ENCODE measurements at places on chromosomes 1 and 21.

DNA sequence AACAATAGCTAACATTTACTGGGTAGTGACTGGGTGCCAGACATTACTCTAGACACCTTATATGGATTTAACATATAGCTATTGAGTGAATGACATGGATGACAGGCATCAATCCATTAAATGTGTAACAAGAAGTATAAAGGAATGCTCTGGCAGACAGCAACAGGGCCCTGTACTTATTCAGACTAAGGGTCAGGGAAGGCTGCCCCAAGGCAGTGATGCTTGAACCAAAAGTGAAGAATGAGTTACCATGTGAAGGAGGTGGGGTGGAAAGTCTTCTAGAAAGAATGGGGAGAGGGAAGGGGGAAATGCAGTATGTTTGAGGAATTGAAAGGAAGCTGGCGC is 8.3 kb upstream of the PTPRF start:
- DNase-seq, result no peak

DNA sequence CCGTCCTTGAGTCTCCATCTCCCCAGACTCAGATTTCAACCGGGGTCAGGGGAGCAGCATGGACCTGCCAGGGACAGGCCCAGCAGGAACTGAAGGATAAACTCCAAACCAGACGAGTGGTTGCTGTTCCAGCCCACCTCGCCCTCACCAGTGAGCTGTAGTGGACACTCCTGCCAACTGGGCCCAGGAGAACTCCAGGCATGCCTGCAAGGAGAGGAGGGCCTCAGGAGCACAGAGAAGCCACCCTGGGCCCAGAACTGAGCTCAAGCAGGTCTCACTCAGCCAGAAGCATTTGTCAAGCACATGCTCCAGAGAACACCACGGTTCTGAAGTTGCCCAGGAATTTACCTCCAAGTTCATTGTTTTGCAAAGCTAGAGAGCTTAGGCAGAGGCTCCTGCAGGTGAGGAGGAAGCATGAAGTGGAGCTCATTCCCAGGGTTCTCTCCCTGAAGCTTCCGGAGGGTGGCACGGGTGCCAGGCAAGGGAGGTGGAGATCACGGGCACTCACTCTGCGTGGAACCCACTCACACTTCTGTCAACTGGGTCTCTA is 61.0 kb downstream of the MATN1 start:
- DNase-seq, result no peak

GRCh38 chr1:1270813-1271212 is 2.8 kb downstream of the UBE2J2 start:
- DNase-seq, result no peak

- DNase-seq, result no peak
Measured at GRCh38 chr1:182601416-182601786, 2.8 kb downstream of the RGS16 start.

DNA sequence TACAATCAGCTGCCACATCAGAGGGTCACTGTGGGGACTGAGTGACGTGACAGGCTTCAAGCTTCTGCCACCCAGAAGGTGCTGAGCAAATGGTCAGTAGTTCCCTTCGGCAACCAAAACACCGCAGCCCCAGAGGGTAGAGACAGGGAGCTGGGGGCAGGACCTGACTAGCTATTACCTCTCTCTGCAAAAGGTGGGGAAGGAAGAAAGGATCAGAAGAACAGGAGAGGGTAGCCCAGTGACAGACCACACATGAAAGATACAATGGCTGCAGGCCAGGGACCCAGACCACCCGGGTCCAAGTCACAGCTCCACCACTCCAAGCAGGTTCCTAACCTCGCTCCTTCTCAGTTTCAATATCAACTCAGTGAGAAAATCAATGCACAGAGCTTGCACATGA is 377.1 kb downstream of the NPHP4 start:
- DNase-seq, result no peak

- no peak for DNase-seq
Measured at GRCh38 chr1:64508629-64509028, 38.7 kb downstream of the CACHD1 start.

DNA sequence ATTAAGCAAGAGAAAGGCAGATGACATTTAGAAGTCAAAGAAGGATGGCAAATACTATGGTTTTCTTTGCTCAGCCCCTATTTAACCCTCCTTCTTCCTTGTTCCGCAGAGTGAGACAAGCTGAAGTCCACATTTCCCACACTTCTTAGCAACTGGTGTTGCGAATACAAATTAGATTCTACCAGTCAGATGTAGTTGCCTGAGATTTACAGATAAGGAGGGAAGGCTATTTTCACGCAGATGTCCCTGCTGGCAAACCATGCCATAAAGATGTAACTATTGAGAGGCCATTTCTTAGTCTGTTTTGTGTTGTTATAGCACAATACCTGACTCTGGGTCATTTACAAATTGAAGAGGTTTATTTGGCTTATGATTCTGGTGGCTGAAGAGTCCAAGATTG is 84.3 kb downstream of the ZC3H11B start:
- DNase-seq, result no peak

GRCh38 chr1:48236716-48237470 is 14.4 kb downstream of the SLC5A9 start:
- no peak for DNase-seq

DNA sequence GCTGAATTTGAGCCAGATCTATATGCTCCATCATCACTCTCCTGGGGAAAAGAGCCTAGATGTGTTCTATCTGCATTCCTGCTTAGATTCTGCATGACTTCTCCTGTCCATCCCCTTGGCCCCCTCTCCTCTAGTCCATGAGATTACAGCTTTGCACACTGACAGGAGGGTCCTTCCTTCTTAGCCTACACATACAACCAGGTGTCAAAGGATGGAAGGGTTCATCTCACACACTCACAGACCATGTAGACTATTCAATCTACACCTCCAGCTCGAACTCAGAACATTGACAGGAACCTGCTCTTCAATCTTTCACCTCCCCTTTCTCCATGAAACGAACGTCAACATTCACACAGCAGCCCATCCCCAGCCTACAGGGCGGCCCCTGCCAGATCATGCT is 13.8 kb downstream of the C1orf116 start:
- no peak for DNase-seq

DNA sequence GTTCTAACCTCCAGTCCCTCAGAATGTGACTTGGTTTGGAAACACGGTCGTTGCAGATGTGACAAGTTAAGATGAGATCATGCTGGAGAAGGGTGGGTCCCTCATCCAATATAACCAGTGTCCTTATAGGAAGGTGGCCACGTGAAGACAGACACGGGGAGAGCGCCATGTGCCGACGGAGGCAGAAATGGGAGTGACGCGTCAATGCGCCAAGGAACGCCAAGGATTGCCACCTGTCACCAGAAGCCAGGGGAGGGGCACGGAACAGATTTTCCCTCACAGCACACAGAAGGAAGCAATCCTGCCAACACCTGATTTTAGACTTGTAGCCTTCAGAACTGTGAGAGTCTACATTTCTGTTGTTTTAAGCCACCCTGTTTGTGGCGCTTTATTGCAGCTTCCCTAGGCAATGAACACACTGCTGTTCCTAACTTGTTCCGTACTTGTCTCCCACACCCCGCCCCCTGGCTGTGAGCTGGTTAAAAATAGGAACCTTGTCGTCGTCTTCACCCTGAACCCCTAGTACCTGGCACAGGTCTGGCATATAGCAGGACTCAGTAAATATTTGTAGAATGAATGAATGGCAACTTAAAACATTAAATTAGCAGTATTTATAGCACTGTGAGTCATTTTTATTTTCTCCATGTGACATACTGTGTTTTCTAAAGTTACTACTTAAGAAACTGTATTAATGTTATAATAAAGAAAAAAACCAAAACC is 14.2 kb downstream of the RIMS3 start:
- DNase-seq, result no peak

DNA sequence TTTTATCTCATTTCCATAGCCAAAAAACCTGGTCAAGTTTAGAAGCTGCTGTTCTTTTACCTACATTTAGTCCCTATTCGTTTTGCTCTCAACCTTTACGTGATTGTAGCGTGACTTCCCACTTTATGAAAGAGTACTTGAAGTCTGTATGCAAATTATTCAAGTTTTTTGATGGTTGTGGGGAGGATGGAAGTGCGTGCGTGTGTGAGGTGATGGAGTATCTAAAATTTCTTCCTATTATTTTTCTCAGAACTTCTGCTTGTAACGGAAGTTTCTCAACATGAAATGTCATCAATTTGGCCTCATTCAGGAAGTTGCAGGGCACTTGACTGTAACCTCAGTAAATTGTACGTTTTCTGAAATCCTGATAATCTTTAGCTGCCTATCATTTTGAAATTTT is 64.0 kb downstream of the SAMSN1 start:
- no peak for DNase-seq

- DNase-seq, result no peak
Measured at GRCh38 chr1:31199949-31200348, 39.7 kb downstream of the NKAIN1 start.

DNA sequence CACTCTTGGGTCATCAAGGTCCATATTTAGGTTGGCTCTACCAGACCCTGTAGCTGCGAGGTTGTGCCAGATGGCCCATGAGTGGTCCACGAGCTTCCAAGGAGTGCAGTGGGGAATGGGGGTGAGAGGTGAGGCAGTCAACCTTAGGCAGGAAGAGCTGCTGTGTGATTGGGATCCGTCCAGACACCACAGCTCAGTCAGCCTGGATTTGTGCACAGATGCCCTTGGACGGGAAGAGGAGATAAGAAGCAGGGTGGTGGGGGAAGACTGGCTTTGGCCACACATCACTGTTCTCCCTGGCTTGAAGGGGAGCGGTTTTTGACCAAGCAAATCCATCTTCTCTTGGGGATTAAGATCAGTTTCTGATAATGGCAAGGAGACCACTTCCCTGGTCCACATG is 130.6 kb downstream of the IGSF21 start:
- DNase-seq, result no peak

GRCh38 chr1:87523466-87523865 is 194.8 kb downstream of the LMO4 start:
- DNase-seq, result no peak

GRCh38 chr1:7346600-7347570 is 424.2 kb upstream of the VAMP3 start:
- DNase-seq, result no peak

GRCh38 chr1:59504276-59504675 is 207.4 kb downstream of the FGGY start:
- DNase-seq, result no peak

GRCh38 chr1:25716320-25716719 is 83.7 kb upstream of the SELENON start:
- no peak for DNase-seq

DNA sequence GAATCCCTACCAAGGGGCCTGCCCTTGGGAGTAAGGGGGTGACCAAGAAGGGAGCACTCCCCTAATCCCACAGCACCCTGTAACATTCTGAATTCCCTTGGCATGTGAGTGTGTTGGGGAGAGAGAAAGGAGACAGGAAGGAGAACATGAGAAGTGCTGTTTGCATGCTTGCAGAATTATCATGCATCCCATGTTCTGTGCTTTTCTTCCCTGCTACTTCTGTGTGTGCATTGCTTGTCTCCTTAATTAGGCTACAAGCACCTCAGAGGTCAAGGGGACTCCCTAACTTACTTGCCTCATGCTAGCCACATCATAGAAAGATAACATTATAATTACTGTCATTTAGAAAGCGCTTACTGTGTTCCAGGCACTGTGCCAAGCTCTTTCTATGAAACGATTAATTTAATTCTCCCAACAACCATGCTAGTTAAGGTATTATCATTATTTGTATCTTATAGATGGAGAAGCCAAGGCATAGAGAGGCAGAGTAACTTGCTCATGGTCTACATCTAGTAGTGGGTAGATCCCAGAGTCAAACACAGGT is 11.1 kb downstream of the NOS1AP start:
- DNase-seq, result no peak

GRCh38 chr1:239457491-239458143 is 71.2 kb downstream of the CHRM3 start:
- no peak for DNase-seq

- no peak for DNase-seq
Measured at GRCh38 chr1:116150368-116150767, 39.2 kb downstream of the MAB21L3 start.

DNA sequence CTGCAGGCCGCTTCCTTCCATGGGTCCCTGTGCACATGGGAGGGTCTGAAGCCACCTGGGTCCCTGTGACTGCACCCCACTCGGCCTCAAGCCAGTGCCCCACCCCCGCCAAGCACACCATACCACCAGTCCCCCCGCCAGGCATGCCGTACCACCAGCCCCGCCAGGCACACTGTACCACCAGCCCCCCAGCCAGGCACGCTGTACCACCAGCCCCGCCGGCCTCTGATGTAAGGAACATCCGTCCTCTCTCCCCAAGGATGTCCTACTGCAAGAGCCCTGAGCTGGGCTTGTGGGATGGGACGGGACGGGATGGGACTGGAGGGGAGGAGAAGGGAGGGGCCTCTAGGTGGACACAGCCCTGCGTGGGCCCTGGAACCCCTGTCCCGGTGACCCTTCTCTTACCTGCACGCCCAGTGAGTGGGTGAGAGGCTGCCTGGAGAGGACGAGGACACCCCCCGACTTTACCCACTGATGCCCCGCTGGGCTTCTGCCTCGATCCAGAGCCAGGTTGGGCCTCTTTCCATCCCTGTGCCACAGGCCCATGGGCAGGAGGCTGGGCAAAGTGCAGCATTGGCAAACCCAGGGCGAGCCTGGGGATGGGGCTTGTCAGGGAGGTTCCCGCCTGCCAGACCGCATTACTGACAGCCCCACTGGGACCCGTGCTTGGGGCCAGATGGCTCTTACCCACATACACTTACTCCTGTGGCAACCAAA is 40.8 kb upstream of the COL6A1 start:
- no peak for DNase-seq

DNA sequence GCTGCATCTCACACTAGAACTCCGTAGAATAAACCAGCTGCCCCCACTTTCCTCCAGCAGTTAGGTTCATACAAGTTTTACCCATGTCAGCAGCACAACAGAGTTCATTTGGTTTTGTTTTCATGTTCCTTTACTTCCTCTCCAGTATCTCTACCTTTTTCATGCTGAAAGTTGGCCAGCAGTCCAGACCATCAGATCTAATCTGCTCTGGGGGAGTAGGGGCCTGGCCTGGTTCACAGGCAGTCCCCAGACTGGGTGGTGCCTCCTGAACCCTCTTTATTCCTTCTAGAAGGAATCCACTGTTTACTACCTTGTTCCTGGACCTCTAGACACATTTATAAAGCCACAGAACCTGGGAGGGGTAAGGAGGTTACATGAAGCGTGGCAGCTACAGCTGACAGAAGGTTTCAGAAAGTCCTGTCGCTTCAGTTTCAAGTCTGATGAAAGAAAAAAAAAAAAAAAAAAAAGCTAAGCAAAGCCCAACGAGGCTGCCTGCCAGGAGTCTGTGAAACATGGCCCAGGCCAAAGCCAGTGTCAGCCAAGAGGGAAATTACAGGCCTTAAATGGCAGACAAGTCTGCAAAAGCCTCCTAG is 184.6 kb upstream of the JUN start:
- DNase-seq, result no peak

- no peak for DNase-seq
Measured at GRCh38 chr1:174519844-174520243, 72.1 kb downstream of the GPR52 start.

- no peak for DNase-seq
Measured at GRCh38 chr21:27649323-27649722, 682.4 kb upstream of the ADAMTS5 start.

Data from omental fat pad (tissue), 4 donors.